ENCODE measurements at places on chromosomes 16 and 17. TPM values are rescaled to one million over a fixed set of nuclear protein-coding genes. Genes with fewer than 3 reads are reported as not detected.

The PRSS22 gene
- total RNA-seq = 1.5 TPM

The NEUROD2 gene
- total RNA-seq = not detected

The TERB1 gene
- total RNA-seq = not detected

The PRM1 gene
- total RNA-seq = not detected

The TMEM100 gene
- total RNA-seq = not detected

The NOL3 gene
- 73.1 TPM for total RNA-seq

The FZD2 gene
- 34.9 TPM for total RNA-seq

The CRYBA1 gene
- total RNA-seq = not detected

The EVI2A gene
- total RNA-seq = not detected

The KIF19 gene
- 0.05 TPM for total RNA-seq

The CACNG3 gene
- total RNA-seq = not detected

The CRHR1 gene
- total RNA-seq = 0.07 TPM

The C1QTNF8 gene
- not detected for total RNA-seq

The PRSS33 gene
- not detected for total RNA-seq

The SLC2A4 gene
- 0.57 TPM for total RNA-seq

The KRT25 gene
- not detected for total RNA-seq

The QPRT gene
- 1.2 TPM for total RNA-seq

The CXCL16 gene
- total RNA-seq = 16.2 TPM

The CTRB1 gene
- not detected for total RNA-seq

The GRB7 gene
- 4.8 TPM for total RNA-seq

The TLCD2 gene
- 1.4 TPM for total RNA-seq

The GNG13 gene
- total RNA-seq = not detected

The USP6 gene
- total RNA-seq = not detected

The PAQR4 gene
- 47.7 TPM for total RNA-seq

The MC1R gene
- 7.0 TPM for total RNA-seq

The RPRML gene
- total RNA-seq = 0.63 TPM

The MMP15 gene
- total RNA-seq = 42.3 TPM
